ENCODE measurements at places on chromosomes 1 and 21. TPM values are rescaled to one million over a fixed set of nuclear protein-coding genes. Genes with fewer than 3 reads are reported as not detected.

Gene SIK1
- total RNA-seq, result 0.52 TPM

Gene C1orf226
- total RNA-seq, result 1.3 TPM

Gene RIPPLY3
- total RNA-seq, result not detected

DNA sequence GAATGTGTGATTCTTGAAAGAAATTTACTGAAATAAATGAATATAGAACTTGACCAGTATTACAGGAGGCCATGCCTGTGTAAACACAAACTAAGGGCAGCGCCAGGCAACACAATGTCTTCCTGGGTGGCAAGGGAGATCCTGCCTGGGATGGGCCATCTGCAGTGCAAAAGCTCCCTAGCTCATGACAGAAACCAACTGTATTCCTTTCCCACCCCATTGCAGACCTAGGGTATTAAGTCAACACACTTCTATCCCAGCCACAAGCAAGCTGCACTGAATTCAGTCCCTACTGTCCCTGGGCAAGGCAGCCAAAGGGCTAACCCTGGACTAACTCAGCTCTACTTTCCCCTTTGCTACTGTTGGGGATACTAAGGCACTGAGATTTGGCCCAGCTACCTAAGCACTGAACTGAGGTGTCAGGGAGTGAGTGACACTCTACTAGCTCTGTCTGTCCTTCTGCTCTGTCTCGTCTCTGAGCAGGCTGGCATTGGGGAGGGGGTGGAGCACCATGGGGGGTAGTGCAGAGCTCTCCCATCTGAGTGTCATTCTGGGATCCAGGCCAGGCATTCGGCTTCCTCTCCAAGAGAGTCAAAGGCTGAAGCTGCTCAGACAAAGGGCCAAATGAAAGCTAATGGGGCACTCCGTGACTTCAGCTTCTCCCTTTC is 2.5 kb downstream of the INKA2 start:
- no peak for DNase-seq

GRCh38 chr1:12185918-12186678 is 19.3 kb downstream of the TNFRSF1B start:
- DNase-seq, result no peak

DNA sequence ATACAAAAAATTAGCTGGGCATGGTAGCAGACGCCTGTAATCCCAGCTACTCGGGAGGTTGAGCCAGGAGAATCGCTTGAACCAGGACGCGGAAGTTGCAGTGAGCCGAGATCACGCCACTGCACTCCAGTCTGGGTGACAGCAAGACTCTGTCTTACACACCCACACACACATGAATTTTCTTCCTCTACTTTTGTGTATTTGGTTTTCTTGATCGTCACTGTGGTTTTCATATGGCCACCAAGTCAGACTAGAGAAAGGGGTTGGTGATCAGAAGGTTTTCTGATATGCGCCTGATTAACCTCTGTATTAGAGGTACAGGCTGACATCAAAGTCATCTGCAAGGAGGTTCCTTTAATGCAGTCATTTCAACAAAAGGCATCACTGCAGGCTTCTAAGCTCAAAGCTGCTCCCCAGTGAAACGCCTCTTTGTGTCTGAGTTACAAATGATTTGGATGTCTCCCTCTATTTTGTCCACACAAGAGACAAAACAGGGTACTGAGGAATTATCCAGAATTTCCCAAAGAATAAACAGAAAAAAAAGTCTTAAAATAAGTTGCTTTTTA is 11.1 kb downstream of the SH2D1B start:
- DNase-seq, result no peak

DNA sequence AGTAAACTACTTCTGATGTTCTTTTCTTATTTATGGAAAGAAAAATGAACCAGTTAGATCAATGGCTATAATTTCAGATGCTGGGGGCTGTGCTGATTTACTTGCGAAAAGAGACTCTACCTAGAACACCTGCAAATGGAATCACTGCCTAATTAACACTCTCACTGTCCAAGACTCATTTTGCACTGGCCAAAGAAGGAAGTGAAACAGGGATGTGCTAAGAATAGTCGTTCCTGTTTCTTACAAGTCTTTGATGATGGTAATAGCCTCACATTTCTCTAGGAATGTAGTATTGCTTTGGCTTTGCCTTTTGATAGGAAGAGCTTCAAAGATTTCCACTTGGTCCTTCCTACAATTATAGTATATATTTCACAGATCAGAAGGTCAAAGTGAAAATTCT is 12.7 kb upstream of the TSNAX start:
- no peak for DNase-seq

- DNase-seq, result no peak
These were observed 9.3 kb downstream of the ZNF672 start for GRCh38 chr1:248847181-248847955.

Measured in body of pancreas (tissue), 4 donors.